ENCODE measurements at places on chromosomes 3 and 15.
A peak's percentile ranks its signal among the peaks of the same experiment; 100 is the strongest.

DNA sequence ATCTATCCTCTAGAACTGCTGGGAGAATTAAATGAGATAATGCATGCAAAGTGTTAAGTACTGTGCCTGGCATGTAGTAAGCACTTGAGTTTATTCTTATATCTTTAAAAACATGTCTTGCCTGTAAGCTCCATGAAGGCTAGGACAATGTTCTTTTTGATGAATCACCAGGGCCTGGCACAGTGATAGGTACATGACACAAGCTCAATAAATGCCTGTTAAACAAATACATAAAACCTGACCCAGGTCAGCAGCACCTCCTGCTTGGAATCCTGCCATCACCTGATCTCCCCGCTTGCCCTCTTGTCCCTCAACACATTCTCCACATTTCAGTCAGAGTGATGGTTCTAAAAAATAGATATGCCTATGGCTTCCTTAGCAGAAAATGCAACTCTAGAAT is 186.8 kb downstream of the CHST2 start:
- ATAC-seq: no peak

GRCh38 chr3:143753006-143753405 is 95.3 kb downstream of the SLC9A9 start:
- ATAC-seq: no peak

DNA sequence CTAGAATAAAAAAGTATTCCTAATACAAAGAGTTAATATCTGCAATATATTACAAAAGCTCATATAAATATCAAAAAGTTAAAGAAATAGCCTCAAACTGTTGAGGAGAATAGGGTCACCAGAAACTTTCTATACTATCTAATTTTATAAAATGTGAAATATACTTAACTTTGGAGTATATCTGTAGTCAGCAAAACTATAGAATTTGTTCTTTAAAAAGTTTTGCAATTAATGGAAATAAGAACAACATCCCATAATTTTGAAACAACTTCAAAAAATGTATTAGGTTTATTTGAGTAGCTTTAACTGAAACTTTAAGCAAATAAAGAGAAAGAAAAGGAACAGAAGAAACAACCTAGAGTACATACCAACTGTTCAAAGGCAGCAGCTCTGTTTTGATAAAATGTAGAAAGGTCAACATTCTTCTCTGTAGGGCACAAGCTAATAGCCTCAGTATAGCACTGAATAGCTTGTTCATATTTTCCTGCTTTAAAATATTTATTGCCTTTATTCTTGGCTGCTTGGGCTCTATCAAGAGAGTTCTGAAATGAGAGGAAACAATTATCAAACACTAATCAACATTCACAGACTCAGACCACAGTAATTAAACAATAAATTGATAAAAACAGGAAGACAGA is 14.3 kb downstream of the TOMM70 start:
- ATAC-seq: no peak

GRCh38 chr15:67290319-67290718 is 35.7 kb downstream of the IQCH start:
- ATAC-seq: no peak

DNA sequence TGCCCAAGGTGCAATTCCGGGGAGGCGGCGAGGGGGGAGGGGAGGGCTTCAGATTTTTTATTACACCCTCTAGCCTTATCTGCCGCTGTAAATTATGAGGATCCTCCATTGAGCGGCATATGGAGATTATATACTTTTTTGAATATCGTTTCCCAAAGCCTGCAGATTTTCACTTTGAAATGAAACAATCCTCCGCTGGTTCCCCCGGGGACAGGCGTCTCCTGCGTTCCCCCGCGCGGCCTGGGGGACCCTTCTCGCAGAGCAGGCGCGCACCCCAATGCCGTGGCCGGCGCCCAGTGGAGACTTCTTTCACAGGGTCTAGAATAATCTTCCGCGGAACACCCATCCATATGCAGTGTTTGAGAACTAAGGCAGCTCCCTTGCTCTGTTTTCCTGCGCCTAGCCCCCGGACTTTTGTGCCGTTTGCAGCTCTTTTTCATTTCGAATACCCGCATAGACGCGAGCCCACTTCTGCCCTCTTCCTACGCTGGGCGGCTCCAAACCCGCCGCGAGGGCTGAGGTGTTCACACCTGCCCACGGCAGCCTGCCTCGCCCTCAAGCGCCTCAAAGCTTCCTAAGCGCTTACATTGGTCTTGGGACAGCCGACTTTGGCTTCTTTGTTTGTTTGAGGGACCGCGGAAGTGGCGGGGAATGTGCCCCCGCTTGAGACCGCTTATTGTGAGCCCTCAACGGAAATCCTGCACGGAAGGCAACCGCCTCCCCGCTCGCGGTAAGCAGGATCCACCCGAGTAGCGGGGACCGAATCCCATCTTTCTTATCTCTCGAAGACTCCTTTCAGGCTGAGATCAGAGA is 7.5 kb downstream of the SOX14 start:
- no peak for ATAC-seq

DNA sequence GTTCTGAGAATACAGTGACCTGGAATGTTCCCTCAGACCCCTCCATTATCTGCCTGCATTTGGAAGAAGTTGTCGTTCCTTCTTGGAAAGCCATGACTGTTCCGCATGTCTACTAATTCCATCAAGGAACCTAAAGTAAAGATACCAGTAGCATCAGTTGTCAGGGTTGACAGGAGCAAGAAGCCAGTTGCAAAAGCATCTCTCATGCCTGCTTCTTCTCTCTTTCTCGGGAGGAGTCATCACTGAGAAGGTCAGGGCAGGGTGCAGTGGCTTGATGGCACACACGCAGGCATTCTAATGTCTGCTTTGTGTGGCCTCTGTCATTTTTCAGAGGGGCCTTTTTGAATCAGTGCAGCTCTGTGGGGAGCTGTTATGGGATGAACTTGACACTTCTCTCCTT is 276.6 kb upstream of the TPM1 start:
- no peak for ATAC-seq

DNA sequence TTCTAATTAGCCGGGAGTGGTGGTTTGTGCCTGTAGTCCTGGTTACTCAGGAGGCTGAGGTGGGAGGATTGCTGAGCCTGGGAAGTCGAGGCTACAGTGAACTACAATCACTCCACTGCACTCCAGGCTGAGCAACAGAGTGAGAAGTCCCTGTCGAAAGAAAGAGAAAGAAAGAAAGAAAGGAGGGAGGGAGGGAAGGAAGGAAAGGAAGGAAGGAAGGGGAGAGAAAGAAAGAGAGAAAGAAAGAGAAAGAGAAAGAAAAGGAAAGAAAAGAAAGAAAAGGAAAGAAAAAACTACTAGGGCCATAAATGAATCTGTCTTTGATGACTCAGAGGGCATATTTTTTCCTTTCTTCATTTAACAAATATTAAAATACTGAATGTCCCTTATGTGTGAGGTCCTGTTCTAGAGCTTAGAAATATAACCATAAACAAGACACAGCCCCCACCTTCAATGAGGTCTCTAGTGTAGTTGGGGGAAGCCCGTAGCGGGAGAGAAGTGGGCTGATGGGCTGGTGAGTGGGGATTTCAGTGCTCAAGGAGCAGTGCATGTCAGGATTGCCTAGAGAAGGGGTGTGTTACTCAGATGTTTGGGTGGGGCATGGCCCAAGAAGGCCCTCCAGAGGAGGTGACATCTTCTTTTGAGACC is 35.2 kb upstream of the PIAS1 start:
- ATAC-seq: no peak

- ATAC-seq: no peak
Measured at GRCh38 chr3:170049146-170050000, 11.6 kb downstream of the GPR160 start.

GRCh38 chr3:197791892-197792647 is 1.0 kb downstream of the LRCH3 start:
- ATAC-seq: peak; percentile 42

DNA sequence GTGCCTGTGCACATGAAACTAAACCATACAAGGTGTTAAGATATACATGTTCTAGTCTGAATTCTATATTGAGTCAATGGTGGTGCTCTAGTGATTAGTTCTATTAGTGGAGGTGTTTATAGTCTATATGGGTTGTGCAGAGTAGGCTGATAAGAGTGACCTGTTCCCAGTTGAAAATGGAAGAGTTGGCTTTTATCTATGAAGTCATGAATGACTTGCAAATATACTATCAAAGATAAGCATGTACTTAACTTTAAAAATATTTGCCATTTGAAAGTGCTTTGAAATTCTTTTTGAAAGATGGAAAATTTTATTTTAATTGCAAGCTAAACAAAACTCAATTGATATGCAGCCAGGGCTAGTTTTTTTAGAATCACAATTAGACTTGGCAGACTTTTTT is 150.6 kb upstream of the SGO1 start:
- no peak for ATAC-seq

GRCh38 chr3:44337248-44337785 is 1.2 kb upstream of the TCAIM start:
- ATAC-seq: no peak

- ATAC-seq: peak; percentile 40
Measured at GRCh38 chr3:119580067-119580760, 922 bp downstream of the ADPRH start.

GRCh38 chr15:90617668-90618097 is 88.0 kb downstream of the CRTC3 start:
- ATAC-seq: no peak

DNA sequence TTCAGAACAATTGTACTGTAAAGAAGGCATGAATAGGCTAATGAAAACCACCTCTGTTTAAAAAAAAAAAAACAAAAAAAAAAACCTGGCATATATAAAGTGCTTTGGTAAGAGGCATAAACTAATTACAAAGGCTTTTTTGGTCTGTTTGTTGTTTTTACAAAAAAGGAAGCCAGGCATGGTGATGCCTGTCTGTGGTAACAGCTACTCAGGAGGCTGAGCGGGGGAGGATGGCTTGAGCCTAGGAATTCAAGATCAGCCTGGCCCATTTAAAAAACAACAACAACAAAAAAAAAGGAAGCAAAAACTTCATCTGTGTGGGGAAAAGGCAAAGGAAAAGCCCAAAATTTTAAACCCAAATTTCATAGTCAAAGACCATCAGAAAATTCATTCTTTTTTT is 47.0 kb downstream of the OSBPL10 start:
- no peak for ATAC-seq

DNA sequence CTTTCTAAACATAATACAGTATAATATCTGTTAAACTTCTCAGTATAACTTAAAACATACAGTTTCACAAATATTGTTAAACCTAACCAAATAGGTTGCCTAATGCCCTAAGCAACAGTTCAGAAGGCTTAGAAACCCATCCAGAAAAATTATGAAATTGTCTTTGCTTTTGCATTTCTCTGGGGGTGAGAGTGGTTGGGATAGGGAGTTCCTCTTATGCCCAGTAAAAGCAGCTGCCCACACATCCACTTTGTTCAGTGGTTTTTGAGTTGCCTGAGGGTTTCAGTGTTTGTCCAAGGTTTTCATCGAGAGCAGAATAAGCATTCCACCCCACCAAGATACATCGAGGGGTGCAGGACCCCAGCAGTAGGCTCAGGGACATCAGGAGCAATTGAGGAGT is 179.4 kb downstream of the CDIN1 start:
- ATAC-seq: no peak

- no peak for ATAC-seq
Measured at GRCh38 chr15:101425787-101426365, 63.6 kb downstream of the PCSK6 start.

DNA sequence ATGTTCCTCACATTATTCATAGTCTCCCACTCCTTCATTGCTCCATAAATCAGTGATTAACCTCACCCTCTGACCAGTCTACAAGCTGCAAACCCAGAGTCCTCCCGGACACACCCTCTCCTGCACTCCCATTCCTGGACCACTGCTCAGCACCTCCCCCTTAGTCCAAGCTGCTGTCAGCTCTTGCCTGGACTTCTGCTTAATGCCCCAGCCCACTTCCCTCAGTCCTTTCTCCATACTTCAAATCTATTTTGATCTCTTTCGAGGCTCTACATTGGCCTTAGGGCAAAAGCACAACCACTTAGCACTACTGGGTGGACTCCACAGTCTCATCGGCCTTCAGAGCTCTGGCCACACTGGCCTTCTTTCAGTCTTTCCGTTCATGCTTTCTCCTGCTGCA is 79.4 kb upstream of the FAM98B start:
- ATAC-seq: no peak

- no peak for ATAC-seq
Measured at GRCh38 chr3:53075743-53076140, 29.9 kb upstream of the SFMBT1 start.

DNA sequence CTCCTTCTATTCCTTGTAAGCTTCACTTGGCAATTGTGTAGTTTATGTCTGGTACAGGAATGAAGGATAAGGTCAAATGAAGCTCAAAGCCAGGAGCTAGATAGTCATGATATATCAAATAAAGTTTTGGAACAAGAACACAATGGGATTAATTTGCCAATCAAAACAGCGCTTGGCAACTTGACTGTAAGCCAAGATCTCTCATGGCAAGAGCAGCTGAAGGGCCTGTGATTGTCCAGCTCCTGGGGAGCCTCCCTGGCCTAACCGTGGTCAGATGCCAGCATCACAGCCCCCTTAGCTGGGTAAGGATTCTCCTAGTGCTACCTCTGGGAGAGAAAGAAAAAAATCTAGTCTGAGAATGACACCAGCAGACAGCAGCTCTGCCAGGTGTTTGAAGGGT is 97.2 kb downstream of the LIPC start:
- ATAC-seq: no peak

GRCh38 chr15:69265347-69265955 is 33.3 kb upstream of the PAQR5 start:
- ATAC-seq: no peak

- ATAC-seq: no peak
Measured at GRCh38 chr15:70602834-70603560, 160.4 kb downstream of the UACA start.

- ATAC-seq: no peak
Measured at GRCh38 chr3:111763001-111763471, 96.0 kb upstream of the PHLDB2 start.

DNA sequence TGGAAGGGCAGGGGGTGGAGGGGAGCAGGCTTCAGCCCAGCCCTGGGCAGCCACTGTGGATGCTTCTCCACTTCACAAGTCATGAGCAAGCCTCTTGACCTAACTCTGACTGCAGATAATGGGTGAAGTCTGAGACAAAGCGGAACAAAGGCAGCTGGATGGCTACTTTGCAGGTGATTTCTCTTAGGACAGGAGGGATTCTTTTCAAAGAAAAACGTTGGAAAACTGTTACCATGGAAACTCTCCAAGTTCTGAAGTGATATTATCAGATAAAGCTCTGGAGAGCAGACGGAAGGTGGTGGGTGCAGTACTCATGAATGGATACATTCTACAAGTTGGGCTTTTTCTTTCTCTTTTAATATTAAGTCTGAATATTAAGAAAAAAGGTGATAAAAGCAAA is 254.2 kb upstream of the SLCO3A1 start:
- ATAC-seq: no peak

- ATAC-seq: no peak
Measured at GRCh38 chr15:61141497-61142125, 87.5 kb downstream of the RORA start.
